ENCODE measurements at places on chromosomes 2 and 18. TPM values are rescaled to one million over a fixed set of nuclear protein-coding genes. Genes with fewer than 3 reads are reported as not detected.

Gene CRYGC
- total RNA-seq = not detected

Gene ACTG2
- total RNA-seq = 0.72 TPM

Gene ZNF532
- total RNA-seq = 51.6 TPM

Gene DIPK1C
- total RNA-seq = not detected

Gene PLA2R1
- 19.9 TPM for total RNA-seq

Gene TRAPPC8
- 48.0 TPM for total RNA-seq

Gene POTEC
- total RNA-seq = 0.36 TPM

Gene LRRC30
- total RNA-seq = not detected

Gene SRD5A2
- not detected for total RNA-seq

Gene NXPH2
- not detected for total RNA-seq

Gene TRABD2A
- 3.5 TPM for total RNA-seq

Gene CHRNG
- total RNA-seq = not detected

Gene CENPA
- 2.9 TPM for total RNA-seq

Gene IL36B
- not detected for total RNA-seq

Gene TMEM150A
- 20.6 TPM for total RNA-seq

All from osteoblast (primary cell).